GM06990 (cell line): ENCODE measurements at places on chromosomes 12 and 14.

DNA sequence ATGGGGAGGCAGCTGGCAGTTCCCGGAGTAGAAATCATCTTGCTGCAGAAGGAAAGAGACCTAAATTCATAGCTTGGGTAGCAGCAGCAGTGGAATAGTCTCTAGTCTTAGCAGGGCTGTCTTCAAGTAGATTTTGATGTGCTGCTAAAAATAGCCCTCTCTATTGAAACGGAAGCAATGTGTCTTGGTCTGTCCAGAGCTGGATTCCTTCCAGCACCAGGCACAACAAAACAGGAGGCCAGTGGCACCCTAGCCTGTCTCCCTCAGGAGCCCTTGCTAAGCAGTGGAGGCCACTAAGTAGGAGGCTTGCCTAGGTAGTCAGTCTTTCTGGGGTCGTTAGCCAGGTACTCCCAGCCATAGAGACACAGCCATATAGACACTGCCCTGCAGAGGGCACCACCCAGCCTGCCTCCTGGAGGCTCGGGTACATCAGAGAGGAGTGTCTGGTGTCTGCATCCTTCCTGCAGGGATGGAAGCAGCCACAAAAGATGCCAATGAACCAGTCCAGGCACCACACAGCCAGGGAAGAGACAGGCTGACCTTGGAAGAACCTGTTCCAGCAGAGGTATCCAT, 97.5 kb downstream of the CRACR2A start:
- no peak for DNase-seq

DNA sequence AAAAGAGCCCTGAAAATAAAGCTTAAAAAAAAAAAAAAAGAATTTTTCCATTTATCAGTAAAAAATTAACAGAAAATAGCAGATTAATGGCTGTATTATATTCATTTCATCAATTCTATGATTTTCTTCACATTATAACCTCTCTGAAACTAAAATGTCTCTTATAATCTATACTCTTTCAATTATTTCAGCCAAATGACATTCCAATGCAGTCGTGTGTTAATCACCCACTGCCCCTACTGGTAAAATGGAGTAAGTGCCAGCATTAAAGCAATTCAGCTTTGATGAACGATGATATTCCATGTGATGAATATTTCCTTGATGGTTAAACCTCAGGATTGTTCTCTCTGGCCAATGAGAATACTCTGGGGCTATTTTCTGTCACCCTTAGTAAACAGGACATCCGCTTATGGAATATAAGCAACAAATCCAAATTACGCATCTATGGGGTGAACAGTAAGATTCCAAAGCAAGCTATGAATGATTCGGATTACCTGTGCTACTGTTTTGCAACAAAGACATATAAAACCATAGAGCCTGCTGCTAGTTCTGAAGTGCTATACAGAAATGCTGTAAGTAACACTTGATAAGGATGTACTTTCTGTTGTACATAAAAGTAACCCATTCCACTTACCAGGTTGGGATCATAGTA, 20.3 kb upstream of the SYCP3 start:
- no peak for DNase-seq

GRCh38 chr12:20601668-20602280, 93.4 kb upstream of the SLCO1C1 start:
- no peak for DNase-seq

DNA sequence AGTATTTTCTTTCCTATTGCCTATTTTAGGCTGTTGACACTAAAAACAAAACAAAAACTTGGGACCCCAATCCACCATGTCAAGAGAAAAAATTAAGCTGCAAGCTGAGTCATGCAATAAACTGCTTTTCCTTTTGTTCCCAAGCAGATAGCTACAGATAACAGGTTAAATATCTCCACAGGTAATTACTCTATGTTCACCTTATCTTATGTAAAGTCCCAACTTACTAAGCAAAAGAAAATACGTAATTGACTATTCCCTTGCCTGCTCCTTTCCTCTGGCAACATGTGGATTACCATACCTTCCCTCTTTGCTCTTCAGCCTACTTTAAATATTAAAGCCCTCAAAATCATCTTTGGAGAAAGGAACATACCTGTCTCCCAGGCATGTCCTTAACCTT, 19.2 kb upstream of the COX16 start:
- DNase-seq, result no peak

- no peak for DNase-seq
Observed at GRCh38 chr14:73227812-73228781, 9.2 kb upstream of the PAPLN start.

DNA sequence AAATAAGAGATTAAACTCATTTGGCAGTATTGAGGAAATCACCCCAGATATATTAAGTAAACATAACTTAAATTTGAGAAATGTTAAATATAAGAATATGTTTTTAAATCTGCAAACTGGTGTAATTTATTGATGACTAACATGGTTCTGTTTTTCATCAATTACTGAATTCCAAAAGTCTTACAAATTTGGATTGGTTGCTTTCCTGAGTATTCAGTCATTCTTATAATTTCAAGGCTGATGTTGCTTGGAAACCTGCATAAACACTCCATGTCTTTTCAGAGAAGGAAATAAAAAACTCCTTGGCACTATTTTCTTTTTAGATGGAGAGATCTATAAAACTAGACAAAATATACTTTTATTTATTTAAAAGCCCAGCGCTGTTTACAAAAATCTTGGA, 71.7 kb downstream of the NOVA1 start:
- DNase-seq, result no peak

- no peak for DNase-seq
Observed at GRCh38 chr14:22159957-22160356, 429.1 kb downstream of the DAD1 start.

DNA sequence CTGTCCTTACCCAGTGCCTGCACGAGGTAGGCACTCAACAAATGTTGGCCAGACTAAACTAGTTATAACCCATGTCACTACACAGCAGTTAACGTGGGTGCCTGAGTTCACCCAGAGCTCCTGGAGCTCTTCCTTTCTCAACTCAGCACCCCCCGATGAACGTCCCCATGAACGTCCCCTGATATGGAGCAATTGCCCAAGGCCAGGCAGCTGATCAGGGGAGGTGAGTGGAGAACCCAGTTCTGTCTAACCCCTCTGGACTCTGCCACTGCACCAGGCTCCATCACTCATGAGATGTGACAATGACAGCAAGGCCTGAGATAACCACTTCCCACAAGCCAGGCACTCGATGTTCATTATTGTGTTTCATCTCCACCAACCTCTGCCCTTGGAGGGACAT, 199.0 kb downstream of the BCL11B start:
- DNase-seq, result no peak

- DNase-seq, result no peak
Observed at GRCh38 chr12:92556141-92556540, 146.6 kb upstream of the PLEKHG7 start.

DNA sequence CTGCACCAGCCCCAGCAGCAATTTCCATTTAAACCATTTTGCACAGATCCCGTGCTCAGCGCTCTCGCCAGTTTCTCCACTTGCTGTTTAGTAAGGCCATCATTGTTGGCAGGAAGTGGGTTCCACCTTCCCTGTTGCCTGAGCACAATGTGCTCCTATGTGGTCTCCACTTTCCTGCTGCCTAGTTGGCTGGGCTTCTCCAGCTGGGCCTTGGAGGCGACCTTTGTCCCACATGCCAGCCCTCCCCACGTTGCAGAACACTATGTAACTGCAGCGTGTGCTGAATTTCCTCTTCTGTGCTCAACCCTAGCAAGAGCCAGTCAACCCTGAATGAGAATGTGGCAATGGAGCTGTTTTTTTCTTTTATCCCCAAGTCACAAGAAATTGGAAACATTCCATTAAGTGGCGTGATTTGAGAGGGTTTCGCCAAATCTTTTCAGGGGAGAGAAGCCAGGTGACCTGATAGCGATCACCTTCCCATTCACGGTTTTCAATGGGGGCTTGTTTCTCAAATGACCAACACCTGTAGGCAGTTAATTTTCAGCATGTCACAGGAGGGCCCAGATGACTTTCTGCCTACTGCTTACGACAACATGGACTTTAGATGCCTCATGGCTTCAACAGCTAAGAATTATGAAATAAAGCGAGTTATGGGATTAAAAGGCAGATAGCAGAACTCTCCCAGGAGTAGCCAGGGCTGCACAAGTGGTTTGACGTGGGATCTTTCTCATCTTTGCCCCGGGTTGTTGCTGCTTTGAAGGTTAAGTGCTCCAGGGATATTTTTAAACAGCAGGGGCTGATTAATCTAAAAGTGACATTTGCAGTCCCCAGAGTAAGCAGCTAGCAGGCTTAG, at the start of gene ACACB:
TSS of gene ACACB (plus strand) at position 830 of the 853 bp plus-strand sequence. CDS start 22,819 bp downstream, outside the sequence.
- DNase-seq, result no peak

- no peak for DNase-seq
Observed at GRCh38 chr14:56515739-56516138, 63.9 kb upstream of the TMEM260 start.

DNA sequence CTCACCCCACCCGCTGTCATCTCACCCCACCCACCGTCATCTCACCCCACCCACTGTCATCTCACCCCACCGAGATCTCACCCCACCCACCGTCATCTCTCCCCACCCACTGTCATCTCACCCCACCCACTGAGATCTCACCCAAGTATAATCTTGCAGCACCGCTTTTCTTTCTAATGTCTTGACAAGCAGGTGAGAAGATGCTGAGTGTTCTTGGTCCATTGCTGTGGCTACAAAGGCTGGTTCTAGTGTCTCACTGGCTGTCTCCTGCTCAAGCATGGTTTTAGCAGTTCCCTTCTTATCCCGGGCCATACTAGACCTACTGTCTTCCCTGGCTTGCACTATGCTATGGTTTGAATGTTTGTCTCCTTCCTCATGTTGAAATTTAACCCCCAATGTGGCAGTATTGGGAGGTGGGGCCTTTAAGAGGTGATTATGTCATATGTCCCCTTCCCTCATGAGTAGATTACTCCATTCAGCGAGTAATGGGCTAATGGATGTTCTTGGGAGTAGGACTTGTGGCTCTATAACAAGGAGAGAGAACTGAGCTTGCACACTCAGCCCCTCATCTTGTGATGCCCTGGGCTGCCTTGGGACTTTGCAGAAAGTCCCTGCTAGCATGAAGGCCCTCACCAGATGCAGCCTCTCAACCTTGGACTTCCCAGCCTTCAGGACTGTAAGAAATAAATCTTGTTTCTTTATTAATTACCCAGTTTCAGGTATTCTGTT, 47.7 kb upstream of the PPP2R5C start:
- no peak for DNase-seq

- no peak for DNase-seq
Observed at GRCh38 chr12:114444422-114445279, 38.7 kb upstream of the TBX5 start.

DNA sequence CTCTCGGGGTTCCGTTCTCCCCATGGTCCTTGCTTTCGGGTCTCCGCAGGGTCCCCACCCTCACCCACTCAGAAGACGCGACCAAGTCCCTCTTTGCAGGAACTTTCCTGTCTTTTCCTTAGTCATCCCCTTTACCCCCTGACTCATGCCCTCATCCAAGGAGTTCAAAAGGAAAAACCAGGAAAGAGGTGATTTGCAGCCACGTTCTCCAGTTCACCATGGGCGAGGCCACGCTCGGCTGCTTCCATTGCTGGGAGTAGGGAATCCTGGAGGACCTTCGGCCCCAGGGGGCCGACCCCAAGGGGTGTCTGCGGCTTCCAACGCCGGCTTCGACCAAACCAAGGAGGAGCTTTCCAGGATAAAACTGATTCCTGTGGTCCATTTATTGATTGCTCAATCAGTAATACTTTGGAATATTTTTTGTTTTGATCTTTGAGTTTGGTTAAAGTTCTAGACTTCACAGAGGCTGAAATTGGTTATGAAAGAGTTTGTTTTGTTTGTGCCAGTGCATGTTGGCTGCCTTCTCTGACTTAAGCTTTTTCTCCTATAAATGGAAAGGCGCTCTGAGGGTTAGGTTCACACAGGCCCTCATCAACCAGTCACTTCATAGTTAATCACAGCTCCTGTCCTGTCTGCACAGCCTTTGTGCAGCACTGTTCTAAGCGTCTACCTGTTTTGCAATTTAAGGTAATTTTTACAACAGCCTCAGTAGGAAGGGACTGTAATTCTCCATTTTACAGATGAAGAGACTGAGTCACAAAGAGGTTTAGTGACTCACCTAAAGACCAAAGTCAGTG, 827 bp downstream of the ALDH2 start:
- no peak for DNase-seq

DNA sequence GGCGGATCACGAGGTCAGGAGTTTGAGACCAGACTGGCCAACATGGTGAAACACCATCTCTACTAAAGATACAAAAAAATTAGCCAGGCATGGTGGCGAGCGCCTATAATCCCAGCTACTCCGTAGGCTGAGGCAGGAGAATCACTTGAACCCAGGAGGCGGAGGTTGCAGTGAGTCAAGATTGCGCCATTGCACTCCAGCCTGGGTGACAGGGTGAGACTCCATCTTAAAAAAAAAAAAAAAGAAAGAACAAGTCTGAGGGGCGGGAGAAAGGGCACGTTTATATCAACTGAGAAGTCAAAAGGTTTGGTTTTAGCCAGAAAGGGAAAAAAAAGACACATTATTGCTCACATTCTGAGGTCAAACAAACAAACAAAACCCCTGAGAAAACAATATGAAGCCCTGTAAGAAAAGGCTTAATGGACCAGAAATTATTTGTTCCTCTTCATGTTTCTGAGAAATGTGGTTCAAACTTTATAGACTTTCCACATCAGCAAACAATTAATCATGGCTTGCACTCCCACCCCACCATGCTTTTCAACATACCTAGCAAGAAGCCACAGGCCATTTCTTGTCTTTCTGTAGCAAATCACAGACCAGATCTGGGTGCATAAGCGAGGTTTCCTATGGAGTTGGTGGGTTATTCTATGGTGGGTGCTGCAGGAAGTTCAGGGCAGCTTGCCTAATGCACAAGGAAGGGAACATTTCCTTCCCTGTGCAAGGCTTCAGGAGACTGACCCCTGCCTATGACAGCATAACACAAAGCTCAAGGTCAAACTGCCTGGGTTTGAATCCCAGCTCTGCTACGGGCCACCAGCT, 80.1 kb downstream of the SSPN start:
- DNase-seq, result no peak

GRCh38 chr12:46303039-46303666, 34.3 kb upstream of the SLC38A1 start:
- DNase-seq, result no peak

DNA sequence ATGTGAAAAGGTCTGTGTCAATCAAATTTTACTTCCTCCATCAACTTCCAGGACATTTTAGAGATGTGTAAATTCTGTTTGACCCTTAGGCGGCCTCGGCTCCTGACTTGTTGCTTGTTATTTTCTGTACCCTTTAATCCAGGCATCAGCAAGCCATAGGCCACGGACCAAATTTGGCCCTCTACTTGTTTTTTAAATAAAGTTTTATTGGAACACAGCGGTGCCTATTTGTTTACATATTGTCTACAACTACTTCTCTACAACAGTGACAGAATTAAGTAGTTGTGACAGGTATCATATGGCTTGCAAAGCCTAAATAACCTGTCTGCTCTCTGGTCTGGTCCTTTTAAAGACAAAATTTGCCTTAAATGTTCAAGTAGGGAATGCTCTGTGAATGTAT, 132.1 kb downstream of the AACS start:
- no peak for DNase-seq

GRCh38 chr12:53498235-53498630, 1.0 kb downstream of the MAP3K12 start:
- DNase-seq, result no peak

- DNase-seq, result no peak
Observed at GRCh38 chr12:12265571-12266388, 1.1 kb downstream of the LRP6 start.
